ENCODE measurements at places on chromosomes 6 and 20.
A peak's percentile ranks its signal among the peaks of the same experiment; 100 is the strongest.

DNA sequence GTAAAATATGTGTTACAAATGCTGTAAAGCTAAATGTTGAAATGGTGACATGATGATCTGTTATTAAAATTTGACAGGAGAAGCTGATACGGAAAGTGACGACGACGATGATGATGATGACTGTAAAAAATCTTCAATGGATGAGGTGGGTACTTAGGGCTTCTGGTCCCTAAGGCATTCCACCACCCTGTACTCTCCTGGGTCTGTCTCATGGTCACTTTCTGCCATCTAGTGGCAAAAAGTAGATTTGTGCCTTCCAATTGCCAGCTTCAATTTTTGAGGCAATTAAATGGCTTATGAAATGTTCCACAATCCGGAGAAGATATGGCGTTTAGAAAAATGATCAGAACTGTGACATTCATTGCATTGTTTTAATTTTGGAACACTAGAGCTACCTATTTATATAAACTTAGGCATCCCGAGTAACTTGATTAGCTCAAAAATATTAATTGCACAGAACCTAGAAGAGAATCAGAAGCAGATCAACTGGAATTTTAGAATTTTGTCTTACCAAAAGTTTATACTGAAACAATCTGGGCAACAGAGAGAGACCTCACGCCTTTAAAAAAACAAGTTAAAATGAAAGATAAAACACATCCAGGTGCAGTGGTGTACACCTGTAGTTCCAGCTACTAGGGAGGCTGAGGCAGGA is 346.5 kb upstream of the PLCB4 start:
- ATAC-seq = peak; percentile 87

GRCh38 chr6:28206928-28207509 is 18.1 kb upstream of the ZSCAN9 start:
- ATAC-seq = no peak

- no peak for ATAC-seq
Measured at GRCh38 chr6:24799541-24799915, 811 bp upstream of the ARMH2 start.

DNA sequence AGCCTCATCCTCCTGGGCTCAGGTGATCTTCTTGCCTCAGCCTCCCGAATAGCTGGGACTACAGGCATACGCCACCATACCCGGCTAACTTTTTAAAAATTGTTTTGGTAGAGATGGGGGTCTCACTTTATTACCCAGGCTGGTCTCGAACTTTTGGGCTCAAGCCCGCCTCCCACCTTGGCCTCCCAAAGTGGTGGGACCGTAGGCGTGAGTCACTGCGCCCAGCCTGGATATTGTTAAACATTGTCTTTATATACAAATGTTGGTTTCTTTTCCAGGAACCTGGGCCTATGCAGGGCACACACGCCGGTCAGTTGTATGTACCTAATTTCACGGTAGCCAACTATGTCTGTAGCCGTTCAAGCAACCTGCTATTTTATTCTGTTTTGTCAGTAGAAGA is 60.1 kb downstream of the SYNJ2 start:
- ATAC-seq = no peak

- no peak for ATAC-seq
Measured at GRCh38 chr6:82739303-82739702, 326.3 kb downstream of the UBE3D start.

DNA sequence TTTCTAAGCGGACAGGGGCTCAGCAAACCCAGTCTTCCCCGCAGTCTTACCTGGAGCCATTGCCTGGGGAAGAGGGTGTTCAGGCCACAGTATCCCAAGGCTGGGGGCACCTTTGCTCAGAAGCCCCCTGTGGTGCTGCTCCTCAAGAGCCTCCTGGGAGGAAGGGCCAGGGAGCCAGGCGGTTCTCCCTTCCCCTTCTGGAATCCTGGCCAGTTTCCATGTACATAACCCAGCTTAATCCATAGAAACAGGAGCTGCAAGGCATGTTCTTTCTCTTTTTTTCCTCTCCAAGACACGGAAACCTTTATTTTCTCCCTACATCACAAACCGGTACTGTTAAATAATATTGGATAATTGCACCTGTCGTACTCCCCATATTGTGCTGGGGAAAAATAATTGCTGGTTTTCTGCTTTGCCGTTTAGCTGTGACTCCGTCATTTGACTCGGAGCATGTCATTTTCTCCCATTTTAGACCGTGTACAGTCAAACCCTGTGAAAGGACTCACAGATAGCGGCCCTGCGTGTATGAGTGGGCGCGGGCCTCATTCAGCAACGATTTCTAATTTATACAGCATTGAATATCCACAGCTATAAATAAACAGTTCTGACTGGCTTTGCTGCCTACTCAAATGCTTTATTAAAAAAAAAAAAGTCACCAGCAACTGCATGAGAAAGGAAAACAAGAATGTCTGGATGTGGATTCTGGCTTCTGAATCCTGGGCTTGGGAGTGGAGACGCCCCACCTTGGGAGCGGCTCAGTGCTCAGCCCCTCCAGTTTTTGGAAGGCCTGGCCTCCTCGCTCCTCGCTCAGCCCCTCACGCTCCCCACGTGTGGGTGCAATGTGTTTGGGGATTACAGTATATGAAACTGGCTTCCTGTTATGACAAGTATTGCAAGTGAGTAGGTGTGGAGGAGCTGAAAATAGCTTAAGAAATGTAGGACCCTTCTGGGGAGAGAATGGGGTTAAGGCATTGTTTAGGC is 67.3 kb downstream of the ADTRP start:
- ATAC-seq = no peak

- ATAC-seq = peak; percentile 57
Measured at GRCh38 chr20:62524505-62524911, 48.7 kb upstream of the GATA5 start.

- no peak for ATAC-seq
Measured at GRCh38 chr6:108596956-108597355, 36.2 kb downstream of the FOXO3 start.

GRCh38 chr6:37078814-37079213 is 73.4 kb downstream of the FGD2 start:
- no peak for ATAC-seq

DNA sequence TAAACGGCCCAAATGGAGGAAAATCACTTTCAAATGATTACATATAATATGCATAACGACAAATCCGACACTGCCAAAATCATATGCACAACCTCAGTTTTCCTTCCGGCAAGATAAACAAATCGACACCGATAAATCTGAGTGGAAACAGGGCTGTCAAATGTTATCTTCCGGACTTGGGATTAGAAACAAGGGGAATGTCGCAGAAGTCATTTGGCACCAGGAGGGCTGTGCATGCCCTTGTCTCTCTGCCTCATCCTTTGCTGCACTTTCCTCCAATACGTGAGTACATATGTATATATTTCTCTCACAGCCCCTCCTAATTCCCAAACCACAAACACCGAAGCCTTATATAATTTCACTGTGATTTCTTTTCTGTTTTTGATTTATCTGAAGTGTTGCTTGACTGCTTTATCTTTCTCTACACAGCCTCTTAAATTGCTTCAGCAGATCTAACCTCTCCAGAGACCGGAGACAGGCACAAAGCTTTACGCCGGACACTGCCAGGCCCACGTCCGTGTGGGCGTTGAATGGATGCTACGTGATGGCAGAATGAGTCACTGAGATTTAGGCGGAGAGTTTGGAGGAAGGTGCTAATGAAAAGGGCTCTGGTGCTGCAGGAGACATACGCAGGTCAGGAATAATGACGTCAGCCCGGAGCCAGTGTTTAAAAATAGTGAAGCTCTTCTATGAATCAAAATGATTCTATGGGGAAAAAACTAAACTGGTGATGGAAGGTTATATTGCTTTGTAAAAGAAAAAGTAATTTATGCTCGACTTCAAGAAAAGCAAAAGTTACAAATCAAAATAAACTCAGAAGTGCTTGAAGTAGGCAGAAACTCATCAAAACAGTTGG is 21.0 kb upstream of the PRELID3B start:
- peak; percentile 90 for ATAC-seq

DNA sequence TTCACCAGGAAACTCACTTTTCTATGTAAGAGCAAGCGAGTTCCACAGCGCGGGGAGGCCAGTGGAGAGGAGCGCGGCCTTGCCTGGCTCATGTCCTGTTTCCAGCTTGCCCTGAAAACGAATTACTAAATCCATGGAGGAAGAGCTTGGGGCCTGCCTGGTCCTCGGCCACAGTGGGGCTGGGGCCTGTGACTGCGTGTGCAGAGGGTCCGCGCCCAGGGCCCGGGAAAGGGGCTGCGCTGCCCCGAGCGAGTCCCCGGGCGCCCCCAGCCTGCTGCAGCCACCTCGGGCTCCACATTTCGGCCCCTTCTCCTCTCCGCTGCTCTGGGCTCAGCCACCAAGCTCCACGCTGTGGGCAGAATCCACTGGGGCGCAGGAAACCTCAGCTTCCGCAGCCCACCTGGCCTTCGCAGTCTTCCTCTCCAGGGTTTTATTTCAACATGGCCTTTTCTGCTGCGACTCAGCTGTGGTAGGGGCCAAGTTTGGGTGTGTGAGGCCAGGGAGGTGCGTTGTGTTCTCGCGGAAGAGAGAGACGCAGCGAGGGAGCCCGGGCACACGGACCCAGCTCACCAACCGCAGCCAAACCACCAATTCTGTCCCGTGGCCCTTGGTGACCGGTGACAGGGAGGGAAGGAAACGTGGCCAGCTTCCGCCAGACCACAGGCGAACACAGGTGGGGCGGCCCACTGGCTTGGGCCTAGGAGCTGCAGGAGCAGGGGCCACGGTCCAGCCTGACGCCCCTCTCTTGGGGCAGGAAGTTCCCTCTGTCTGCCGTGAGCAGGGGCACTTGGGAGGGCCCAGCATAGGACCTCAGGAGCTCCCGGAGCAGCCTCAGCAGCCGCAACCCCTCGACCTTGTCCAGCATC is 211.4 kb downstream of the ERMARD start:
- no peak for ATAC-seq

DNA sequence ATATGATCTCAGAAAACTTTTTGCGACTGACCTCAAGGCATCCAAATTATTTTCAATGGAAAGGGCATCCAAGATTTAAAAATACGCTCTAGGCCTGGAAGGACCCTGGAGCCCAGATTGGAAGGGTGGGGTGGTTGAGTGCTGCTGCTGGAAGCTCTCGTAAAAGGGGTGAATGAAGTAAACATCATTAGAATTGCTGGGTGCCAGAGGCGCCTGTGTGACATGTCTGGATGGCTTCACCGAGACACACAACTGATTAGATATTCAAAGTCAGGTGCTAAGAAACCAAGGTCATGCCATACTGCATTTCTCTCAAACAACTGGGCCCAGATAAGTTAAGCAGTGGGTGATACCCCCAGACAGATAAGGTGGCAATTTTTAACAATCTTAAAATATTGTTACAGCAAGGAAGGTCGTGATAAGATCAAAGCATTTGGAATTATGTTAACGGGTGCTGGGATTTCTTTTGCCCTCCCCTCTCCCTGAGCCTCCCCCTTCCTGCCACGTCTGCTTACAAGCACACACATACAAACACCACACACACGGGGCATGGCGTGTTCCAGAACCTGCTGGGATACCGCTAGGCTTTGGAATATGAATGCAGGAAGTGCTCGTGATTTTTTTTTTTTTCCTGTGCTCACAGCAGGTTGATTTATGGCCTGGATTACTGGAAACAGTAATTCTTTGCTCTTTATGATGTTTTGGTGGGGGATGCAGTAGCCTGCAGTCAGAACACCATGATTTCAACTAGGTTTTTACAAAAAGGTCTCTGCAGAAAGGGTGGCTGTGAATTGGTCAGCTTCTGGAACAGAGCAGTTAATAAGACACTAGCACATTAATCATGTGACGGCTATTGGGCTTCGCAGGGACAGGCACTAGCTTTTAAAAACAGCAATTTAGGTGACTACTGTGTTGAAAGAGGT is 551.2 kb downstream of the QKI start:
- peak; percentile 94 for ATAC-seq

DNA sequence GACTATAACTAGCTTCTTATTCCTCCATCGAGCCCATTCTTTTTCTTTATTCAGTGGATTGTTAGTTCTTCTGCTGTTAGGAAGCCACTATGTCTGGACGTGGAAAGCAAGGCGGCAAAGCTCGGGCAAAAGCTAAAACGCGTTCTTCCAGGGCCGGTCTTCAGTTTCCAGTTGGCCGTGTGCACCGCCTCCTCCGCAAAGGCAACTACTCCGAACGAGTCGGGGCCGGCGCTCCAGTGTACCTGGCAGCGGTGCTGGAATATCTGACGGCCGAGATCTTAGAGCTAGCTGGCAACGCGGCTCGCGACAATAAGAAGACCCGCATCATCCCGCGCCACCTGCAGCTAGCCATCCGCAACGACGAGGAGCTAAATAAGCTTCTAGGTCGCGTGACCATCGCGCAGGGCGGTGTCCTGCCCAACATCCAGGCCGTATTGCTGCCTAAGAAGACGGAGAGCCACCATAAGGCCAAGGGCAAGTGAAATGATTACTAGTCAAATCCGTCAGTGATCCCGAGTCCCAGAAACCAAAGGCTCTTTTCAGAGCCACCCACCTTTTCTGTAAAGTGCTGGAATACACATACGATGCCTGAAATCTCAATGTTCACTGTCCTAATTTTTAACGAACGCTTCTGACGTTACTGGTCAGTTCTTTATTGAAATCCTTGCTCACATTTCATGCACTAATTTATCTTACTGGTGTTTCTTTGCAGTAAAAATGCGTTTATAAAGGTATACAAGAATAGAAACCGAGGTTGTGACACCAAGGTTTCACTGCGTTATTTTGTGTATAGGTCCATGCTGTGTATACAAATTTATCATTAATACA is 129.9 kb downstream of the HFE start:
- ATAC-seq = peak; percentile 70

- no peak for ATAC-seq
Measured at GRCh38 chr20:49756241-49756640, 42.6 kb upstream of the B4GALT5 start.

DNA sequence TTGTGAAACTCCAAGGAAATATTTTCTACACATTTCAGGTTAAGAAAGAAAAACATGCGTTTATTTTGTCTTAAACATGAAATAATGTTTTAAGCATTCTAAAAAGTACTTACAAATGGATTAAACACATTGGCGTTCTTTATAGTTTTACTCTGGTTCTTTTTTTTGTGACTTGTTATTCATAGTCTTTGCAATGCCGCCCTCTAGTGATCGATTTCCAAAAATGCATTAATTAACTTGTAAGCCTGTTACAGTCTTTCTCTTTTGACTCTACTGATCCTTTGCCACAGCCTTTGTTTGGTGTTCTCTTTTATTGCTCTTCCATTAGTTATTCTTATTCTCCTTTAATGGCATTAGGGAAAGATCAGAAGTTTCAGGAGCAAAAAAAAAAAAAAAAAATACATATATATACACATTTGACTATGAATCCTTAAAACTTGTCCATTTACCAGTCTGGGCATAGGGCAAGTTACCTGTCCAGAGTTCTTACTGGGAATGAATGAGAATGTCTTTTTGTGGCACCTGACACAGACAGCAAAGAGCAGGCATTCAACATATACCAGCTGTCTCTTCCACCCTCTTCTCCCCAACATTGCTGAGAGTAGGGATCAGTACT is 59.9 kb downstream of the MACROD2 start:
- ATAC-seq = peak; percentile 31

- no peak for ATAC-seq
Measured at GRCh38 chr6:28496099-28496779, 19.4 kb downstream of the GPX6 start.

- ATAC-seq = no peak
Measured at GRCh38 chr6:137731600-137731959, 135.5 kb upstream of the TNFAIP3 start.

GRCh38 chr20:42082611-42083010 is 464.4 kb upstream of the CHD6 start:
- ATAC-seq = no peak
